Stimulated activated CD4-positive, alpha-beta T cell treated with anti-CD3 and anti-CD28 coated beads, Interleukin-1b, Interleukin-23, amount 100 ng/mL, for 1 hour (primary cell): ENCODE measurements at places on chromosomes 11 and 22.

DNA sequence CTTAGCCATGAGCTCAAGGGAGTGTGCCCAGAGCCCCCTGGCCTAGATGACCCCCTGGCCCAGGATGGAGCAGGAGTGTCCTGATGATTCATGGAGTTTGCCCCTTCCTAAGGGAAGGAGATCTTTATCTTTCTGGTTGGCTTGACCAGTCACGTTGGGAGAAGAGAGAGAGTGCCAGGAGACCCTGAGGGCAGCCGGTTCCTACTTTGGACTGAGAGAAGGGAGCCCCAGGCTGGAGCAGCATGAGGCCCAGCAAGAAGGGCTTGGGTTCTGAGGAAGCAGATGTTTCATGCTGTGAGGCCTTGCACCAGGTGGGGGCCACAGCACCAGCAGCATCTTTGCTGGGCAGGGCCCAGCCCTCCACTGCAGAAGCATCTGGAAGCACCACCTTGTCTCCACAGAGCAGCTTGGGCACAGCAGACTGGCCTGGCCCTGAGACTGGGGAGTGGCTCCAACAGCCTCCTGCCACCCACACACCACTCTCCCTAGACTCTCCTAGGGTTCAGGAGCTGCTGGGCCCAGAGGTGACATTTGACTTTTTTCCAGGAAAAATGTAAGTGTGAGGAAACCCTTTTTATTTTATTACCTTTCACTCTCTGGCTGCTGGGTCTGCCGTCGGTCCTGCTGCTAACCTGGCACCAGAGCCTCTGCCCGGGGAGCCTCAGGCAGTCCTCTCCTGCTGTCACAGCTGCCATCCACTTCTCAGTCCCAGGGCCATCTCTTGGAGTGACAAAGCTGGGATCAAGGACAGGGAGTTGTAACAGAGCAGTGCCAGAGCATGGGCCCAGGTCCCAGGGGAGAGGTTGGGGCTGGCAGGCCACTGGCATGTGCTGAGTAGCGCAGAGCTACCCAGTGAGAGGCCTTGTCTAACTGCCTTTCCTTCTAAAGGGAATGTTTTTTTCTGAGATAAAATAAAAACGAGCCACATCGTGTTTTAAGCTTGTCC lies 14.3 kb downstream of the ADORA2A start:
- DNase-seq, result no peak

- DNase-seq, result no peak
Observed at GRCh38 chr11:47376107-47376524, 2.2 kb downstream of the SPI1 start.

GRCh38 chr11:23013509-23013908 lies 153.2 kb upstream of the CCDC179 start:
- DNase-seq, result no peak

DNA sequence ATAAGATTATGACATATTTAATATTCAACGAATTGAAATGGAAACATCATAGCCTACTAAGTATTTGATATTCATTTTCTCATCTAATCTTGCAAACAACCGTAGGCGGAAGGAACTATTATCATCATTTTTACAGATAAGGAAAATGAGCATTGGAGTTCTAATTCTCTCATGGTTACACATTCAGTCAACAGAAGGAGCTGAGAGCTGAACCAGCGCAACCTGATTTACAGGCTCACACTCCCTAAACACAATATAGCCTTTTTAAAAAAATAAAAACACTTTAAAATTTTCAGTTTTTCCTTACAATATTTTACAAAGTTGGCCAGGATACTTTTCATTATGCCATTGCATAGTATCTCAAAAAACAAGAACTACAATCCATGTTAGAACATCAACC lies 74.8 kb downstream of the APOL5 start:
- DNase-seq, result no peak

DNA sequence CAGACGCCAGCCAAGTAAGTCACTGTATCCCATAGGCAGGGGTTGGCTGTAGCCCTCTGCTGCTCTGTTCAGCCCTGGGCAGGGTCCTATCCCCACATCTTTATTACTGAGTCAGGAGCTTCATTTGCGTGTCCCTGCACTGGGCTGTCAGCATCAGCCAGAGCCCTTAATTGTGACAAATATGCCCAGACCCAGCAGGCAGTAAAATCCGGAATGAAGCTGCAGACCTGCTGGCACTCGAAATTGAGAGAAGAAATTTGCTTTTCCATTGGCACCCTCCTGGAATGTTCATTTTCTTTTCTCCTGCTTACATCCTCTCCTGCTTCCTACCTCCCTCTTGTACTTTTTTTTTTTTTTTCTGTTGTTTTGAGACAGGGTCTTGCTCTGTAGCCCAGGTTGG lies 43.8 kb downstream of the CEP164 start:
- DNase-seq, result no peak

DNA sequence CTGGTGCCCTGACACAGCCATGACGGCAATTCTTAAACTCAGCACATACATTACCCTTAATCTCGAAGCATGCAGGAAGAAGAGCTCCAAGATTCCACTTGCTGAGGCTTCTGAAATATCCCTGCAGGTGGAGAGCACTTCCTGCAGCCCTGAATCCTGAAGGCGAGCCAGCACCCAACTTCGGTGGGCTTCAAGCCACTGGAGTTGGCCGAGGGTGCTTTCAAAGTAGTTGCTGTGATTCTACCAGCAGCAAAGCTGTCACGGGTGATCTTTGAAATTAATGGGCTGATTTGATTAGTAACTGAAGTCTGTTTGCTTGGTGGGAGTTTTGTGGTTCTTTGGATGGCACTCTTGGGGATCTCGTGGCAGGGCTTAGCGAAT lies 9.0 kb upstream of the FTH1 start:
- no peak for DNase-seq

DNA sequence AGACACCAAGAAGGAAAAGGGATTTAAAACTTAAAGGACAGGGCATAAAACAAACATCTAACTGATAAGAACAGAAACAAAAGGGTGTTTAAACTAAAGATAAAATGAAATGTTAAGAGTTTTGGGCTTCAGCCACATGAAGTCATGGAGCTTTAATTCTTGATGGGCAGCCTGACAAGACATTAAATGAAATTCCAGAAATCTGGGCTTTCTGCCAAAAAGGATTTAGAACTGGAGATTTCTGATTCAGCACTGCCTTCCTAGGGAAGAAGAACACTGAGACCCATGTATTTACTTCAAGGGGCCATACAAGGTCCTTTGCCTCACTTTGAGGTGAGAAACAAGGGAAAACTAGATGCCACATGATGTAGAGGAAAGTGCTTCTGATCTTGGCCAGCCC lies 355.9 kb upstream of the RAG2 start:
- DNase-seq, result no peak
